ENCODE measurements at places on chromosomes 11 and 22. TPM values are rescaled to one million over a fixed set of nuclear protein-coding genes. Genes with fewer than 3 reads are reported as not detected.

Gene RIMBP3C
- total RNA-seq: not detected

- no peaks in the 10 kb centered on the region for H3K36me3 ChIP-seq
- H3K27me3 ChIP-seq: no peaks in the 10 kb centered on the region
- no peak overlapping the region for H3K4me3 ChIP-seq
- peak overlapping the region; percentile 78 for H3K27ac ChIP-seq
- DNase-seq: peak; percentile 91
These were observed 29.7 kb upstream of the DDX6 start for GRCh38 chr11:118820412-118821357.

- H3K36me3 ChIP-seq: no peaks in the 10 kb centered on the region
- H3K27me3 ChIP-seq: no peaks in the 10 kb centered on the region
- no peak within 1 kb of the TSS for H3K27ac ChIP-seq
- H3K4me1 ChIP-seq: no peaks in the 10 kb centered on the region
These were observed at the start of gene OR10G4 for GRCh38 chr11:124012697-124013096. Gene OR10G4, plus strand, starts transcription at chr11:124012997. Its CDS starts 2,578 bp downstream, at chr11:124015575.

- no peak overlapping the region for H3K4me3 ChIP-seq
- no peaks in the 10 kb centered on the region for H3K36me3 ChIP-seq
- H3K27ac ChIP-seq: no peak overlapping the region
- DNase-seq: no peak
These were observed 25.3 kb downstream of the PPARA start for GRCh38 chr22:46175631-46176030.

DNA sequence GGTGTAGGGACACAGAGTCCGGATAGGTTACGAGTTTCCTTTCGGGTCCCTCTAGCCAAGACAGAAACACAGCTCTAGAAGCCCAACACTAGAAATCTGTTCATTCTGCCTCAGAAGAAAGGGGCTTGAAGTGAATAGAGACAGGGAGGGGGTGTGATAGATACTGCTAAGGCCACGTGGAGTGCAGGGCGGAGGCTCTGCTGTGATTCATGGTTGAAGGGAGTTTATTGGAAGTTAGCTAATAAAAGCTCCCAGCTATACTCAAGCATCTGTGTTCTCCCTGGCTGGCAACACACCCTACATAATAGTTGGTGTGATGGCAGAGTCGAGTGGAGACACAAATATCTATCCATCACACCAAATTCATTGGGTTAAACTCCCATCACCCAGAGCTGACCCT, 337.4 kb downstream of the CADM1 start:
- H3K4me3 ChIP-seq: no peak overlapping the region
- DNase-seq: no peak
- no peaks in the 10 kb centered on the region for H3K4me1 ChIP-seq
- no peak overlapping the region for H3K27ac ChIP-seq
- H3K36me3 ChIP-seq: no peaks in the 10 kb centered on the region

DNA sequence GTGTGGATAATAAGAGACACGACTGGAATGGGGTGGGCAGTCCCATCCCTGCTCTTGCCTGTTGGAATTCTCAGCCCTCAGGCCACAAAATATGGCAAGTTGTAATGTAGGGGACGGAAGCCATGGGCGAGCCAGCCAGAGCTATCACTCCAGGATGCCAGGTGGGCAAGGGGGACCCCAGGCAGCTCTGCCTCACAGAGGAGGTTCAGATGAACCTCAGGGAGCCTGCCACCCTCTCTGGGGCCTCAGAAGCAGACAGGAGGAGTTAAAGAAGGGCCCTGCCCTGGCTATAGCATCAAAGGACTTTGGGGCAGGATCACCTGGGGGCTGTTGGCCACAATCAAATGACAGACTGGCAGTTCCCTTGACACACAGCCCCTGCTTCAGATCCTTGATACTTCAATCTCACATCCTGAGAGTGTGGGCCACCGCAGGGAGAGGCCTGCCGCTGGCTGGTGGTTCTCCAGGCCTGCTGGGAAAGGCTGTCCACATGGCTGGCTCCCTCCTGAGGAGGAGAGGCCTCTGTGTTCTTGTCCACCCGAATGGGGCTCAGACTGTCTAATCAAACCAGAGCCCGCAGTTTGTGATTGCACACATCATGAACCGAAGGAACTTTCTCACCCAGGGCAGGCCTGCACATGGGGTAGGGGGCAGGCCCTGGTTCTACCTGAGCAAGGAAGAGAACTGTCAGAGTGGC, 31.4 kb downstream of the IGLL1 start:
- no peak overlapping the region for H3K4me3 ChIP-seq
- no peaks in the 10 kb centered on the region for H3K4me1 ChIP-seq
- DNase-seq: no peak
- peak overlapping the region; percentile 68 for H3K27ac ChIP-seq

GRCh38 chr11:34940026-34940677, 23.7 kb downstream of the PDHX start:
- no peak overlapping the region for H3K27ac ChIP-seq
- no peaks in the 10 kb centered on the region for H3K27me3 ChIP-seq
- H3K4me1 ChIP-seq: no peaks in the 10 kb centered on the region
- no peak for DNase-seq

DNA sequence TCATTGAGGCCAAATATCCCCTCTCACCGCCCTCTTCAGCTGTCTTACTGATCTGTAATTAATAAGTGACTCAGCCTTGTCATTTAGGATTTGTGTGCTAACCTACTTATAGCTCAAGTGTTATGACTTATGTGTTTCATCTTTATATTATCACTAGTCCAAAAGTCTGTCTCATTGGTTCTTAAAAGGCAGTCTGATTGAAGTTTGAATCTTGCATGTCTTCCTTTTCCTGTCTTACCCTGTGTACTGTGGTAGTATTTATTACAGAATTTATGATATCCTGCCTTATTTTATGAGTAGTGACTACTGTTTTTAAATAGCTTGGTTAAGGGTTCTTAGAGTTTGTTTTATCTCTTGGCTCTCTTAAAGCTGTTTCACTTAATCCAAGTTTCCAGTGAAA, 6.3 kb downstream of the DEPDC7 start:
- no peak overlapping the region for H3K27ac ChIP-seq
- no peak overlapping the region for H3K4me3 ChIP-seq
- DNase-seq: no peak
- no peaks in the 10 kb centered on the region for H3K36me3 ChIP-seq
- H3K27me3 ChIP-seq: peaks cover 7% of the 10 kb centered on the region

DNA sequence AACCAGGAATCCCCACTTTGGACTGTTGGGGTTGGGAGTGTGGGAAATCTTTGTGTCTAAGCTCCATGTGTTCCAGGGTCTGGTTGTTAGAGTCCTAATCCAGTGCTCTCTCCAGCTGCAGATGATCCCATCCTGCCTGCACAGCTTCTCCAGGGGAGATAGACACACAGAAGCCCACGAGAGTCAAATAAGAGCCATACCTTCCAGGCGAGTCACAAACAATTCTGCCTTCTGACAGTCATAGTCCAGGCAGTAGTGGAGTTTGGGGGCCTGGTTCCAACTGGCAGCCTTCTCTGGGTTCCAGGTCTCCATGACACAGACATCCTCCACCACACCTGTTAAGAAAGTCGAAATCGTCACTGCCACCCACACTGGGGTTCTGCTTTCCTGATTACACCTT, 32.1 kb downstream of the SYT13 start:
- no peak overlapping the region for H3K4me3 ChIP-seq
- H3K27ac ChIP-seq: no peak overlapping the region
- no peaks in the 10 kb centered on the region for H3K36me3 ChIP-seq
- DNase-seq: no peak
- H3K4me1 ChIP-seq: no peaks in the 10 kb centered on the region

GRCh38 chr11:131612533-131612932, 242.1 kb downstream of the NTM start:
- no peak overlapping the region for H3K27ac ChIP-seq
- no peaks in the 10 kb centered on the region for H3K4me1 ChIP-seq
- no peaks in the 10 kb centered on the region for H3K36me3 ChIP-seq
- H3K27me3 ChIP-seq: peaks cover 7% of the 10 kb centered on the region
- no peak for DNase-seq

DNA sequence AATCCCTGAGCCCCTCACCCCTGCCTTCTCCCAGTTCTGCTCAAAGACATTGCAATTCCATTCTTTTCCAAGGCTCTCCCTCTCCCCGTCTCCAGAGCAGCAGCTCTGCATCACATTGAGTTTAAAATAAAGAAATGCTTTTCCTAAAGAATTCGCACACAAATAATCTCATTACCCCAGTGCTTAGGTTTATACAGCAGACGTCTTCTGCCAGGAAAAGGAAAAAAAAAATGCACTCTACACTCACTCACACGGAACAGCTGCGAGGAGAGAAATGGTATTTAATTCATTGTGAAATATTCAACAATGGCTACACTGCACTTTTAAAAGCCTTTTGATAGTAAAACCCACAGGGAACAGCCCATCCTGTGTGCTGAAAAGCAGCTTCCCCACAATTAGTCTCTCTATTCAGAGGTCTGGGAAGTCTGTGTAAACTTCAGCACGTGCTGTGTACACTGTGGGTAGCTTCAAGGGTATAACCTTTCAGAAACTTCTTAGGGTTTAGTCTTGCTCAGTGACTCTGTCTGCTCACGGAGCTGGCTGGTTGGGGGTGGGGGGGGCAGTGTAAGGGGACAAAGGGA, 42.8 kb downstream of the ETS1 start:
- peaks cover 5% of the 10 kb centered on the region for H3K4me1 ChIP-seq
- peak overlapping the region; percentile 48 for H3K27ac ChIP-seq
- DNase-seq: no peak
